Activated CD4-positive, alpha-beta T cell treated with anti-CD3 and anti-CD28 coated beads, Interleukin-2, amount 50 U/mL, for 24 hours (primary cell): ENCODE measurements at places on chromosomes 13 and 19.

GRCh38 chr19:20840371-20840770, 64.3 kb downstream of the ZNF66 start:
- DNase-seq, result no peak

DNA sequence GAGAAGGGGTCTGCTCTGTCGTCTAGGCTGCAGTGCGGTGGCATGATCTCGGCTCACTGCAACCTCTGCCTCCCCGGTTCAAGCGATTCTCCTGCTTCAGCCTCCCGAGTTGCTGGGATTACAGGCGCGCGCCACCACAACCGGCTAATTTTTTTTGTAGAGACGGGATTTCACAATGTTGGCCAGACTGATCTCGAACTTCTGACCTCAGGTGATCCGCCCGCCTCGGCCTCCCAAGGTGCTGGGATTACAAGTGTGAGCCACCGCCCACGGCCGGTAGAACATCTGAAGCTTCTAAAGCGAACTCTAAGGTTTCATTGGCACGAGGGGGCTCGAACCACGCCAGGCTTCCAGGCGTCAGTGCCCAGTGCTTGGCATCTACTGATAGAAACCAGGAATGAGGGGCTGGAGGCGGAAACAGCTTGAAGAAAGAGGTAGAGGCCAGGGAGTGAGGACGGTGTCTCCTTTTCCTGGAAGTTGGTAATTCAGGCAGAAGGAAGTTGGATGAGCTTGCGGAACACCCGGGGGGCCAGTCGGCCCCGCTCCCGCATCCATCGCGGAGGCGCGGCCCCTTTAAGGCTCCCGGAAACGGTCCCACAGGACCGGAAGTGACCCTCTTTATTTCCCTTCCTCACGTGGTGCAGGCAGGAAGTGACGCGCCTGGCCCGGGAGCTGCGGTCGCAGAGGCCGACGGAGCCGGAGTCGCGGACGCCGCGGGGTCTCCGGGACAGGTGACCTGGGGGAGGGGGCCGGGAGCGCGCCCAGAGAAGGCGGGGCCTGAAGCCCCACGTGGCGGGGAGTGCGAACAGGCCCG, at the start of gene CCDC9:
TSS of gene CCDC9 (plus strand) at position 647 of the 814 bp plus-strand sequence. CDS start 1,876 bp downstream, outside the sequence.
- DNase-seq, result peak; percentile 95

- DNase-seq, result no peak
These were observed 12.3 kb downstream of the WDFY2 start for GRCh38 chr13:51596541-51596940.

- no peak for DNase-seq
These were observed 39.4 kb upstream of the LMO7 start for GRCh38 chr13:75596657-75597182.

DNA sequence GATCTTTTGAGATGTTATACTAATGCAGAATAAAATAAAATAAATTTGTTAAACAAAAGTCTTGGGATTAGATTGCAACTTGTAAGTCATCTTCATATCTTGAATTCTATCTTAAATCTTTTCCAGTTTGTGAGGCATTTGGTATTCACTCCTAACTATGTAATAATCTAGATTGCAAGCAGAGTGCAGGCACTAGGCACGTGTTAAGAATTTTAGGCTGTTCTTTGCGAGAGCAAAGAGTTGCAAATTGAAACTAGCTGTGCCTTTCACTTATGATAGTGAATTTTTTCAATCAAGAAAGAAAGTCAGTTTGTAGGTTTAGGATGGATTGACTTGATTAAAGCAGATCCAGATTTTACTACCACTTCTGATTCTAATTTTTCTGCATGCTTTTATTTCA, 264.1 kb upstream of the SPRY2 start:
- DNase-seq, result no peak

DNA sequence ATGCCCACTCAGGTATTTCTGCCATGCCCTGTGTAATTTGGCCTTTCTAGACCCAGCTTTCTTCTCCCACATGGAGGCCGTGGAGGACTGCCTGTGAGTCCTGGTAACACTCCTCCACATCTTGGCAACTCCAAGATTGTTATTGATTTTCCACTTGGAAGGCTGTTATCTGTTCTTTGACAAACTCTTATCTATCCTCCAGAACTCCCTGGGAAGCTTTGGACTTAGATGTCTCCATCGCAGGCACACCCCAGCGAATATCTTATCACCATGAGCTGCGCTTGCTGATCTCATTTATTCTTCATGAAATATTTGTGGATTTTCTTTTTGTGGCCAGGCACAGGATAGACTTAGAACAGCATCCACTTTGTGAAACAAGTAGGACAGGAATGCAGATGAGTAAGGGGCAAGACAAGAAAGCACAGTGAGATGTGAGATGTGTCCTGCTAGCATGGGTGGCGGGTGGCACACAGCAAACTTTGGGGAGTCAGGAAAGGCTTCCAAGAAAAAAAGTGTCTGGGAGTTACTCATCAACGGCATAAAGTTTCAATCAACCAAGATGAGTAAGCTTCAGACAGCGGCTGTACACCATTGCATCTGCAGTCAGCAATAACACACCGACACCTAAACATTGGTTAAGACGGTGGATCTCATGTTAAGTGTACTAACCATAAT, 84.5 kb upstream of the IRS2 start:
- DNase-seq, result no peak

DNA sequence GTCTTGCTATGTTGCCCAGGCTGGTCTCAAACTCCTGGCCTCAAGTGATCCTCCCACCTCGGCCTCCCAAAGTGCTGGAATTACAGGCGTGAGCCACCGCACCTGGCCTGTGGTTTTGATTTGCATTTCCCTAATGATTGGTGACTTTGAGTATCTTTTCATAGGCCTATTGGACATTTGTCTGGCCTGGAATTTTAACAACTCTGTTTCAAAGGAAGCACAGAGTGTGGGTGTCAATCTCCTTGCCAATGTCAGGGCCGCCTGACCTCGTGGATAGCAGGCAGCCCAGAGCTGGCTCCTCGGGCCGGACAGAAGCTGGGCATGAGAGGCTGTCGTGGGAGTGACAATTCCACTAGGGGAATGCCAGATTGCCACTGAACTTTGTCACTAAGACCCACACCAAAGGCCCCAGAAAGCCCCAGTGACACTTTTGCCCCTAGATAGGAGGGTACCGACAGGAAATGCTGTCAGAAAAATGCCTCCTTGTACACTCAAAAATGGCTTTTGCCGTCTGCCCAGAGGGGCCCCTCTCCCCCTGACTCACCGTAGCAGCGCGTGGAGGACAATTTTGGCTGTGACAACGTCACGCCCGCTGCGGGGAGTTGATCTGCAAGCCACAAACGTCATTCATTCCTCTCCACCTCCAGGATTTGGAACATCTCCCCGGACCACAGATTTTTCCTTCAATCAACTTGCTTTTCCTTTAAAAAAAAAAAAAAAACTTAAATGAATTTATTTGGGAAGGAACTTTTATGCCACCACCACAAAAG, 11.7 kb upstream of the ADGRE5 start:
- DNase-seq, result peak; percentile 65

DNA sequence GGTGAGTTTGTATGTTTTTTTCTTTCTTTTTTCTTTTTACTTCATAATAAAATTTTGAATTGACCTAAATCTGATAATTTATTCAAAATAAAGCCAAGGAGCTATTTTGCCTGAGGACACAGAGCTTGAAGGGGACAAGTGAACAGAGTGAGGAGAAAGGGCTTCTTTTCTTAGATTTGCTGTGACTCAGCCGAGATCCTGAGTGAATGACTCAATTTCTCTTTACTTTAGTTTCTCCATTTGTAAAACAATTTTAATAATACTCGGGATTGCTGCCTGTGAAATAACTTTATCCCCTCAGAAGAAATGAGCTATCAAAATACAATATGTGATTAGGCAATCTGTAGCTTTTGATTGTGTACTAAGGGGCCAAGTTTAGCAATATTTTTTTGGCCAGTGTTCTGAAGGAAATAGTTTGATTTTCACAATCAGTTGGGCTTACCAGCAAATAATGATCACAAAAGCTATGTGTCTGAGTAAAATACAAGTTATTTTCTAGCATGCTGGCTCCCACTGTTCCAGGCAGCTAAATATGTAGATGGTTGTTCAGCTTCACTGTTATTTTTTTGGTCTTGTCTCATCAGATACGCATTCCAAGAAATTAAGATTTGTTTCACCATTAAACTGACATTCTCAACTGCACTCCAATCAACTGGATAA, 437.5 kb downstream of the FGF9 start:
- DNase-seq, result no peak

- no peak for DNase-seq
These were observed 5.3 kb downstream of the FGF21 start for GRCh38 chr19:48760504-48761205.

DNA sequence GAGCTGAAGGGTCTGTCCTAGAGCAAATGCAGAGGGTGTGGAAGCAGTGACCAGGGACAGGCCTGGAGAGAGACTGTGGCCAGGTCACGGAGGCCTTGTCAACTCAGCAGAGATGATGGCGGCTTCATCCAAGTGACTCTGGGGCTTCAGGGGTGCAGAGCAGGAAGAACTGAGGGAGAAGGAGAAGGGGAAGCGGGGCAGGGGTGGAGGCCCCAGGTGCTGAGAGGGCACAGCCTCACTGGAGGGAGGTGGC, 299.1 kb downstream of the ZNF536 start:
- DNase-seq, result no peak

DNA sequence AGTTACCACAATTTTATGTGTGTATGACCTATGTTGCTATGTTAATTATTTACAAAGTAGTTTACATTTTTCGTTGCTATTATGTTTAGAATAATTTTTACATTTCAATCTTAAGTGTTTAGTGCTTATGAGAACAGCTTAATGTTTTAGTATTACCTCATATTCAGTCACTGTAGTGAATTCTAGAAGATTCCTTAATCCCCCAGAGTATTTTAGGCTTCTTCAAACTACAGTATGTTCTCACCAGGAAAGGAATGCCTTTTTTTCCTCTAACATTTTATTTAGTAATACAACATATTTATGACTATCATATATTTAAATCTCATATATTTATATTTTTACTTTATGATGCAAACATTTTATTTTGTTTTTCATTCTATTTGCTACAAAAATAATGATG, 612.1 kb upstream of the KLHL1 start:
- DNase-seq, result no peak

DNA sequence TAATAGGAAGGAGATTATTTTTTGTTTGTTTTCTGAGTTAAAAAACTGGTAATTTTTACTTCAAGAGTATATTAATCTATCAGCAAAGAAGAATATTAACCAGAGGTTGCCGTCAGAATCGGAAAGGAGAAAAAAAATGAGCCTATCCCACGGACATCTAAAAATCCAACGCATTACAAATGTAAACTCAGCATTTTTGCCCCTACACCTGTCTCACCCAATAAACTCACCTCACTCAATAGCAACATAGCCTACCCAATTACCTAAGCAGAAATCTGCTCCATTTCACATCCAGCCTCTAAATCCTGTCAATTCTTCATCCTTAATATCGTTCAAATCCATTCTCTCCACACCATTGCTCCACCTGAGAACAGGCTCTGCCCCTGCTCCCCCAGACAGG, 10.4 kb upstream of the DIAPH3 start:
- no peak for DNase-seq

- DNase-seq, result no peak
These were observed 247.2 kb downstream of the TEX29 start for GRCh38 chr13:111567637-111568036.

DNA sequence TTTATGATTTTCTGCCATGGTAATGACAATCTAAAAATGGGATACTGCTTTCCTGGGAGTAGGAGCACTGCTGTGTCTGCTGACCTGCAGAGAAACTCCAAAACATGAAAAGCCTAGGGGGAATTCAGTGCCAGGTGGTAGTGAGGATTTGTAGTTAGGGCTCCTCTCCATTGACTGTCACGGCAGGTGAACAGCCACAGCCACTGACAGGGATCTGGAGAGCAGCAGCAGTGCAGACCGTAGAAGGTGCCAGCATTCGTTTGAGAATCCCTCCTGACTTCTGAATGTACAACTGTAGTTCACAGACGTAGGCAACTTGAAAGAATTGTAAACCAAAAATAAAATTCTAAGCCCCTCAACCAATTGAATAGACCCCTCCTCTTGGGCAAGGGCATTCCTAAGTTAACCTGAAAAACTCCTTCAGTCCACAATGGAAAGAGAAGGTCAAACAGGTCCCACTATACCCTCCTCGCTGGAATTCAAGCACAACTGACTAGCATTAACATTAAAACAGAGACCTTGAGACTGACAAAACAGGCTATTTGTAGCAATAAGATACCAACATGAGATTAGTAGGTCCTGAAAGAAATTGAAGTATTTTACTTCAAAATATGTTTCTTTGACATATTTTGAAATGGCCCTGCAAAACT, 1328.8 kb downstream of the OLFM4 start:
- DNase-seq, result no peak

- DNase-seq, result no peak
These were observed 534.7 kb downstream of the KLF12 start for GRCh38 chr13:73599232-73600128.

- DNase-seq, result peak; percentile 14
These were observed 96.0 kb downstream of the UBL3 start for GRCh38 chr13:29754473-29754806.

DNA sequence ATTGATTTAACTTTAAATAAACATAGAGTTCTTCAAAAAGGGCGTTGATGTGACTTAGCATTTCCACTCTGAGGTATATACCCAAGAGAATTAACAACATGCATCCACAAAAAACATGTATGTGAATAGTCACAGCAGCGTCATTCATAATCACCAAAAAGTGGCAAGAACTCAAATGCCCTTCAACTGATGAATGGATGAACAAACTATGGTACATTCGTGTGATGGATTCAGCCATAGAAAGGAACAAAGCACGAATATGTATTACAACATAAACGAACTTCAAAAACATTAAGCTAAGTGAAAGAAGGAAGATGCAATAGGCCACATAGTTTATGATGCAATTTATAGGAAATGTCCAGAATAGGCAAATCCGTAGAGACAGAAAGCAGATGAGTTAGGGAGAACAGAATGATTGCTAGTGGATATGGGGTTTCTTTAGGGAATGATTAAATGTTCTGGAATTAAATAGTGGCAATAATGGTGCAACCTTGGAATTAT, 72.3 kb upstream of the UQCRFS1 start:
- DNase-seq, result no peak

DNA sequence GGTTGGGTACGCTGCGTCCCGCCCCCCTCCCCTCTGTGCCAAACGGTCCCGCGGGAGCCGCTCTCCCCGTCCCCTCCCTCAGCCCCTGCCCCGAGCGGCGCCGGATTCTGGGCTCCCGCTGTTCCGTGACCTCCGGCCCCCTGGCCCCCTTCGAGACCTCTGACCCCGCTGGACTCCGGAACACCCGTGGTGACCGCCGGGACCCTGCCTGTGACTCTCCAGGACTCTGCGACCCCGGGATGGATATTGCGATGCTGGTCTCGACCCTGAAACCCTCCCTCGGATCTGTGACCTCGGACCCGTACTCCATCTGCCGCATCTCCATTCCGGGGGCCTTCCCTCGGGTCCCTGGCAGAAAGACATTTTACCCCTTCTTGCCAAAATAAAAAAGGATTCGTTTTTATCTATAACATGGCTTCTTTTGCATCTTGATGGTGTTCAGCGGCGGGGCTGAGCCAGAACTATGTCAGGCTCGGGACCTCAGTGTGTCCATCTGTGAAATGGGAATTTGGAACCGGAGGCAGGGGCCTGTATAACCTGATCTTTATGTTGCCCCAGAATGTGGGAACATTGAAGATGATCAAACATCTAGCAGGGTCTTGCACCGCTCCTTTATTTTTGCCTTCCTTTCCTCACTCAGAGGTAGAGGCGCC, 654 bp upstream of the MEGF8 start:
- no peak for DNase-seq
